ENCODE measurements at places on chromosomes 6 and 20.

- ATAC-seq = no peak
These were observed 639.6 kb downstream of the EPHA7 start for GRCh38 chr6:92779746-92780145.

DNA sequence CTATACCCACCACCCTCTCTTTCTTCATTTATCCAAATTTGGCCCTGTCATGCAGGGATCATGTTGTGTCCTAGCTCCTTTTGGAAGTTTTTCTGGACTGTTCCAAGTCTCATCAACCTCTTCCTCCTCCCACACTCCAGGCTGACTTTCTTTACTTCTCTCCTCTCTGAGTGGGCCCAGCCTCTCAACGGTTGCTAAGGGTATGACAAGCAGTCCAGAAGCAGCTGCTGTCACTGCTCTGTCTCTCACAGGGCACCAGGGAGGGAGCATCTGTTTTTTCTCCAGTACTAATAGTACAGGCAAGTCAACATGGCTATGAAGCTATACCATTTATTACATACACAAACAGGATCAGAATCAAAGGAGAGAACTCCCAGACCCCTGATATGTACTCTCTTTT, 8.2 kb downstream of the NT5DC1 start:
- ATAC-seq = no peak

- ATAC-seq = no peak
These were observed 3.6 kb downstream of the AVP start for GRCh38 chr20:3080939-3081388.

- no peak for ATAC-seq
These were observed 35.6 kb upstream of the ZBP1 start for GRCh38 chr20:57655809-57656155.

DNA sequence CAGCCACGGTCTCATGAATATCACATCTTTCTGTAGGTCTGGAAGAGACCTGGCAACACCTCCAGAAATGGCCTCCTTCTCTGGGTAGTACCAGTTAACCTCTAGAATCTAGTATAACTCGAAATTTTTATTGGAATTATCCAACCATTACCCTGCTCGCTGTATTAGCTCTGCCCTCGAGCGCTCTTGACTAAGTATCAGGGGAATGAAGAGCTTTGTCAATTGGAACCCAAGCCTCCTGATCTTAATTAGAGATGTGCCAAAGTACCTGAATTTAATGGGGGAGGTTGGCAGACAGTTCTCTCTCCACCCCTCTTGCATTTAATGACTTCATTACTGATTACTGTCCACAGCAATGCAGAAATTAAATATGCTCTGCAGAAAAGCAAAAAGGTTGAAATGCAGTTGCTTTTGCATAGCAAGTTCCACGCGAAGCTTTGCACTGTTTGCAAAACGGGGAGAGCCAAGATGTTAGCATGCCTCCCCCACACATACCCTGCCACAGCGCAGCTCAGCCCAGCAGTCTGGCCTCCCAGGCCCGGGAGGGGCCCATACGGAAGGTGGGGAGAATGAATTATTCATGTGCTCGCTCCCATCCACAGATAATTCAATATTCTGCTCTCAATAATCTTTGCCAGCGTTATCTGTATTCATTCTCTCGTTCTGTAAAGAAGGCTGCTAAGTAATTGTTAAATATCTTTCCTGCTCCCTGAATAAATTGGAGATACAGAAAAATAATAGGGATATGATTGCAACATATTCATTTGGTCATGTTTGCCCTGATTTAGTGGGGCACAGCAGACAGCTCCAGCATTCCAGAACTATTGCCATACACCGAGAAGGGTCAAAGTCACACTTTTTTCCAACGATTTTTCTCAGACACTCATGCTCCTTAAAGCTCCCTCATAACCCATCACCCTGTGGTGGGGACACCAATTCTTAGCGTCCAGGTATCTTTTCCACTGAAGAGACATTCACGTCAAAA, 305.8 kb downstream of the CDH26 start:
- ATAC-seq = no peak

Measured in activated T-helper 17 cell treated with anti-CD3 and anti-CD28 coated beads, Interleukin-2, amount 50 U/mL, for 72 hours (primary cell).